Neuronal stem cell (in vitro differentiated cells): ENCODE measurements at places on chromosomes 1 and 21.

- no peak for DNase-seq
Observed at GRCh38 chr1:207298186-207298585, 23.3 kb upstream of the CD55 start.

DNA sequence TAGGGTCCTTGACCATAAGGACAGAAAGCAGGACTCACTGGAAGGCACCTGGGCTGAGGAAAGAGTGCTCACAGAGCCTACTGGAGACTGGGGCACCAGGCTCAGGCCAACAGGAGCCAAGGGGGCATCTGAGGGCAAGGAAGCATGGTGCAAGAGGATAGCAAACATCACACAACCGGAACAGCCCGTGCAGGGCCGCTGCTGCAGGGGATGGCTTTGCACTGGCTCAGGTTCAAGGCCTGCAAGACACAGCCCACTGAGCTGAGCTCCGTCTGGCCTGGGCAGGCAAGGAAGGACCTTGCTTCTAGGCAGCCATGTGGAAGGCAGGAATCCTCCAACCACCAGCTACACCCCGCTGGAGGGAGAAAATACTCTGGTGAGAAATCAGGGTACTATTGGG is 59.8 kb upstream of the KIF26B start:
- no peak for DNase-seq

DNA sequence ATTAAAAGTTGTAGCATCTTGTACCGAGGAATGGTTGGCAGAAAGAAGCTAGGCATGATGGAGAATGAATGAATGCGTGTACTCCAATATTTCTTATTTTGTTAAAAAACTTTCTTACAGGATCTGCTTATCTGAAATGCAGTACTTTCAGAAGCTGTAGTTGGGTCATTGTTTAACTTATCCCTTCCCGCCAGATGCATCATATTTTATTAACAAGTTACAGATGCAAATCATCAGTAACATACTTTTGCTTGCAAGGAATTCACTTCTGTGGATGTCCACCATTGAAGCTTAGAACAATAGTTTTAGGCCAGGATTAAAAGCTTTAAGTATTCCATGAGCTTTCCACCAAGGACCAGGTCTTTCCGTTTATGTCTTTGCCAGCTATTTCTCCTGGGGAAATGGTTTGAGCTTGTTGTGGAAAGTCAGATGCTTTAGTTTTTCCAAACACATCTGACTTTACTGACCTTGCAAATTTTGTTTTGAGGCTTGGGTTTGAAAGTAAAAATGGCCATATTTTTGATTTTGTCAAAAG is 65.4 kb downstream of the PATJ start:
- no peak for DNase-seq

GRCh38 chr1:203696673-203697072 is 68.3 kb upstream of the LAX1 start:
- DNase-seq: no peak

DNA sequence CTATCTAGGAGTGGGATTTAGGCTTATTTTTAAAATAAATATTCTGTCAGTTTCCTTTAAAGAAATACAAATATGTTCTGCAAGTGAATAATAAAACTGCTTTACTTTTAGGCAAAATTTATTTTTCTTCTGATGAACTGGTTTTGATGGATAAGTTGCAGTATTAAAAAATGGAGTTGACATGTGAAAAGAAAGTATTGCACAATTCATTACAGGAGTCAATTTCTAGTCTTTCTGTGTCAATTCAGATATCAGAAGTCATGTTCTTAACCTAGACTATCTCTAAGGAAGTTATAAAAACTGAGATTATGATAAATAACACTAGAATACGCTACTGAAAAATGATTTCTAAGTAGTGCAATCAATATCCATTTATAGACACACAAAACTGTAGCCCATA is 270.2 kb upstream of the TMPRSS15 start:
- no peak for DNase-seq

GRCh38 chr1:220797553-220797952 is 10.8 kb downstream of the MTARC1 start:
- no peak for DNase-seq

DNA sequence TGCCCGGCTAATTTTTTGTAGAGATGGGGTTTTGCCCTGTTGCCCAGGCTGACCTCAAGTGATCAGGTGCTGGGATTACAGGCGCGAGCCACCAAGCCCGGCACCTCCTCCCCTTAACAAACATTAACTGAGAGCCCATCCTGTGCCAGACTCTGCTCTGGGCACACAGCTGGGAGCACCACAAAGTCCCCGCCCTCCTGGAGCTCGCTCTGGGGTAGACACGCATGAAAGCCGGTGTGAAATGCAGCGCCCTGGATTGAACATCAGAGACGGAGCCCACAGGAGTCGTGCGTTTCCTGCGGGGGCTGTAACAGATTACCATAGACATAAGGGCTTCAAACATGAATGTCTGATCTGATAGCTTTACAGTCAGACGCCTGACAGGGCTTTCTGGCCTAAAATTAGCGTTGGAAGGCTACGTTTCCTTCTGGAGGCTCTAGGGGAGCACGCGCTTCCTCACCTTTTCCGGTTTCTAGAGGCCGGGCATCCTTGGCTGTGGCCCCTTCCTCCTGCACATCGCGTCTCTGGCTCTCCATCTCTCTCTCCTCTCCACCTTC is 14.3 kb downstream of the SLC27A3 start:
- DNase-seq: no peak

DNA sequence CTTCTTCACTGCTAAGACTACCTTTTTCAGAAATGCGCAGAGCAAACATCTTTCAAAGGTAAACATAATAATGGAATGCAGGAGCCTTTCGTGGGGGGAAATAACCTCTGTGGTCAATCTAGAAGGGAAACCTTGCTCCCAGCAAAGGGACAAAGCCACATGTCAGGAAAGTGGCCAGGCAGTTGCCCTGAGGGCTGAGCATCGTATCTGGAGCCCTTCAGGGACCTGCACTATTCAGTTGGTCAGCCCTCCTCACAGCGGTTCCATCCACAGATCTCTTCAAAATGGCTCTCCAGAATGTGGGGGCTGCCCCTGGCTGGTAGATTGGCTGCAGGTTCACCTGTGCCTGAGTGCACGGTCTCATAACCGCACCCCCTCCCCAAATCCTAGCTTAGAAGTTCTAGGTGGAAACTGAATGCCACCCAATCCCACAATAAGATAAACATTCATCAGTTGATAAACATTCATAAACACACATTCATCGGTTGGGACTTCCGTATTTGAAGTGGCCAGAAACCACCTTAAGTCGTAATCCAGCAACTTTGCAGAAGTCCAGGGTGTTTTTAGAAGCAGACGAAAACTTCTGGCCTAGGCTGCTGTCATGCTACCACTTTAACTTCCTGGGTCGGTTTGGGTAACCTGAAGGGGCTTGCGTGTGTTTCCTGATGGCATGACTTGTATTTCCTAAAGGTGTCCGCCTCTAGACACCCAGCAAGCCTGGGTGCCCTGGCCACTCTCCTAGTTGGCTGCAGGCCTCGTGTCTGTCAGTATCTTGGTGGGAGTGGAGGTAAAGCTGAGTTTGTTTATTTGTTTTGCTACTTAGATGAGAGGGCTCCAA is 50.5 kb downstream of the RASSF5 start:
- DNase-seq: no peak

GRCh38 chr1:109193653-109194590 is 19.8 kb upstream of the SARS1 start:
- peak; percentile 20 for DNase-seq

DNA sequence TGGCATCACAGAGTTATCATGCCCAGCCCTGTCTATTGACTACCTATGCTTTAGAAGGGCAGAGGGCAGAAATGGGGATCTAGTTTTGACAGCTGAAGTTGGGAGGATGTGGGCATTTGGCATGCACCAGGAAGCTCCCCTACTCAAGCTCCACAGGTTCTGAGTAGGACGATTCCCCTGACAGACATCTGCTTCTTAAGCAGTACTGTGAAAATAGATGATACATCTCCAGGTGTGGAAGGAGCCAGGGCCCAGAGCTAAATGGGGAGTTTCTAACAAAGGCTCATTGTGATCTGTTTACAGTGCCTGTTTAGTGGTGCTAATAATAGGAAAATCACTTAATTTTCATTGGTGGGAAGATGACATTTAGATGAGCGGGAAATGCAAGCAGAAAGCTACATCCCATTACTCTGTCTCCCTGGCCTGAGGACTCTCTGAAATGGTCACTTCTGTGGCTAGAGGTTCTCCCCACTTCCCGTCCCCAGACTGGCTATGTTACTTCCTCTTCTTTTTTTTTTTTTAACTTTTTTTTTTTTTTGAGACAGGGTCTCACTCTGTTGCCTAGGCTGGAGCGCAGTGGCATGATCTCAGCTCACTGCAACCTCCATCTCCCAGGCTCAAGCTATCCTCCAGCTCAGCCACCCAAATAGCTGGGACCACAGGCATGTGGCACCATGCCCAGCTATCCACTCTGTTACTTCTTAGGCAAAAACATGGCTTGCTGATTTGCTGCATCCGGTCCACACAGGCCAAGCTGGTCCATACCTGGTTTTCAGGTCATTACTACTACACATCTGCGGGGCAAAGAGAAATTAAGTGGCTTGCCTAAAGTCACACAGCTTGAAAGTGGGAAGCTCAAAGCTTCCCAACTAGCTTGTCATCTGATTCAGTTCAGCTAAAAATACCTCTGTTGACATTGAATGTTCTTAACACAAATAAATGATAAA is 23.2 kb upstream of the CNIH3 start:
- DNase-seq: no peak

GRCh38 chr1:62142496-62142895 is 52.2 kb upstream of the L1TD1 start:
- peak; percentile 15 for DNase-seq

GRCh38 chr1:234969011-234969441 is 159.6 kb downstream of the TOMM20 start:
- DNase-seq: no peak

GRCh38 chr21:40853956-40854688 is 7.2 kb upstream of the DSCAM start:
- no peak for DNase-seq

DNA sequence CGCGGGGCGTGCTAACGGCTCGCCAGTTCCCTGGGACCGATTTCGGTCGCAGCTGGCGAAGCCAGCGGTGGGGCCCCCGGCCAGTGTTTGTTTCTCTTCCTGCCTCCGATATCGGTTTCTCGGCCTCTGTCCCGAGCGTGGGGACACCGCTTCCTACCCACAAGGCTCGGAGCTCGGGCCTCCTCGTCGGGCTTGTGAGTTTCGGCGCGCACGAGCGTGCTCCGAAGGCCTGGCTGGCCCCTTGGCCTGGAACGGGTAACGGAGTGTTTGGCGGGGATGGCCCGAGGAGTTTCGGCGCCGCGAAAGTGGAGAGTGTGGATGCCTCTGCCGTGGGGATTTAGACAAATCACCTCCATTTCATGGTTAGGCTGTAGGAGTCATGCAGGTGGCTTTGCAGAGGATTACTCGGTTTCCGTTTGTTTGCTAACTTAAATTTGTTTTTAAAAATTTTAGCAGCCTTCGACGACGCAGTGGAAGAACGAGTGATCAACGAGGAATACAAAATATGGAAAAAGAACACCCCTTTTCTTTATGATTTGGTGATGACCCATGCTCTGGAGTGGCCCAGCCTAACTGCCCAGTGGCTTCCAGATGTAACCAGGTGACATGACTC is 559 bp downstream of the RBBP4 start:
- no peak for DNase-seq

DNA sequence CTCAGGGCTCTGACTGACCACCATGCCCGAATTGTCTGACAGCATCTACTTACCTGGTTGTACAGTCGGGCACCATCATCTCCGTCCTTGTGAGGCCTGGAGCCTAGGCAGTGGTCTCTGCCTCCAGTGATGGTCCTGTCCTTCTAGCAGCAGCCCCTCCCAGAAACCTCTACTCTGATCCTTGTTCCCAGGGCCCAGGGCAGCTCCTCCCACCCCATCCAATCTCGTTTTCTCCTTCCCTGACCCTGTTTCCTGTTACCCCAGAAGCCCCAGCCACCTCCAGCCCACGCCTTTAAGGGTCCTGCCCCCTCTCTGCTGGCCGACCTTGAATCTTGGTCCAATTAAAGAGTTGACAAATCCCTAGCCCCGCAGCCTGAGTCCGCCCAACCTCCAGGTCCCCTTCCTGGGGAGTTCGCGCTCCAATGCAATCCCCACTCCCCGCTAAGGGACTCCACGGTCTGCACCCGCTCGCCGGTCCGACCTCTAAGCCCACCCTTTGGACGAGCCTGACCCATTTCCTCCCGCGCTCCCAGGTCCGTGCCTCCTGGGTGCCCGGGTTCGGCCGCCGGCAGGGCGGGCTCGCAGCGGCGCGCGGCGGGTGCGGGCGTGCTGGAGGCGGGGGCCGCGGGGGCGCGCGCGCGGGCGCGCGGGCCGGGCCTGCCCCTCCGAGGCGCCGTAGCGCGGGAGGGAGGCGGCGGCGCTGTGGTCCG is at the start of gene B4GALT2:
TSS of gene B4GALT2 (plus strand) at position 660 of the 710 bp plus-strand sequence. CDS start 1,951 bp downstream, outside the sequence.
- DNase-seq: no peak

DNA sequence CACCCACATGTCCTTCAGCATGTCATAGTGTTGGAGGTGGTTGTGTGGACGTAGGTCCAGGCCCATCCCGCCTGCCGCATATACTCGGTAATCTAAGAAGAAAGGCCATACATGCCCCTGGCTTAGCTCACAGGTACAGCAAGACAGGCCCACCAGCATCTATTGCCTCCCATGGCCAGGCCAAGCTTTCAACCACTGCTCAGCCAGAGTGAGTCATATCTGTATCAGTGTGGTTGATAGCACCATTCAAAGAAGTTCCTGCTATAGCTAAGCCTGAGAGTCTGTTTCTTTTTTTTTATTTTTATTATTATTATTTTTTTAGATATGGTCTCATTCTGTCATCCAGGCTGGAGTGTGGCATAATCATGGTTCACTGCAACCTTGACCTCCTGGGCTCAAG is 17.0 kb downstream of the KLHDC8A start:
- no peak for DNase-seq

- no peak for DNase-seq
Observed at GRCh38 chr1:6508816-6509189, 17.3 kb upstream of the PLEKHG5 start.

GRCh38 chr1:246004301-246004700 is 502.8 kb downstream of the SMYD3 start:
- no peak for DNase-seq

- no peak for DNase-seq
Observed at GRCh38 chr1:84409888-84410287, 11.6 kb downstream of the DNASE2B start.

DNA sequence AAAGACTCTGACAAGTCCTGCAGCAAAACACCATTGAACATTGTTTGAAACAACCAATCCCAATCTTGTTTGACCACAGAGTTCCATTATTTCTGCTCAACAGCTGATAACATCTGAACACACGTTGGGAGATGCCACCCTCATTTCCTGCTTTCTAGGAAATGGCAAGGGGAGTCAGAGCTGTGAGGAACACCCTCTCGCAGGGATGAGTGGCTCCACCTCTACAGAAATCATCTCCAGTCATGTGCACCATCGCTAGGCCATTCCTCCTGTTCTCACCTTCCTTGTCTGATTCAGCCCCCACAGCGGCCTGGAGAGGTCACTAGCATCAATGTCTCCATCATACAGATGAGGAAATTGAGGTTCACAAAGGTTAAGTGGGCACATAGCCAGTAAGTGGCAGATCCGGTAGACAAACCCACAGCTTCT is 22.4 kb upstream of the RUNX3 start:
- DNase-seq: no peak

GRCh38 chr21:32301596-32301995 is 2.9 kb downstream of the MRAP start:
- DNase-seq: no peak

- DNase-seq: no peak
Observed at GRCh38 chr1:81554108-81554507, 246.6 kb upstream of the ADGRL2 start.
